ENCODE measurements at places on chromosomes 16 and 17.
A peak's percentile ranks its signal among the peaks of the same experiment; 100 is the strongest.

GRCh38 chr16:50371936-50372595 is 3.3 kb upstream of the BRD7 start:
- DNase-seq, result no peak

- peak; percentile 62 for DNase-seq
Measured at GRCh38 chr17:58084317-58084981, 1.2 kb downstream of the DYNLL2 start.

GRCh38 chr16:78126662-78127061 is 27.2 kb downstream of the WWOX start:
- DNase-seq, result no peak

GRCh38 chr16:89678258-89678657 is 8.2 kb upstream of the CDK10 start:
- no peak for DNase-seq

All from PC-3 (cell line).